T-helper 9 cell (primary cell): ENCODE measurements at places on chromosomes 4 and X.

DNA sequence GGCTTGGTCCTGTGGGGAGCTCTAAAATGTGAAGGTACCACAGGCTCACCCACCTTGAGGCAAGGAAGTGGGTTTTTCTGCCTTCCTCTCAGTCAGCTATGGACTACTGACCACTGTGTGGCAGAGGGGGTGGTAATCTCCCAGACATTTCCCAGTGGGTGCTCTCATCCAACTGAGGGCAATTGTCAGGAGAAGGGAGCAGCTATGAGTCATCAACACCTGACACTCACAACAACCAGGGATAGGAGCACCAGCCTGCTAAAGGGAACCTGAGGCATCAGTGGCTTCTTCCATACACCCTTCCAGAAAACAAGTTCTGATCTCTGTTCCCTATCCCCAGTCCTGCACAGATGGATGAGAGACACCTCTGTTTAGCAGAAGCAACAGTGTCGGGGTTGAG, 468.8 kb downstream of the BCOR start:
- no peak for DNase-seq

DNA sequence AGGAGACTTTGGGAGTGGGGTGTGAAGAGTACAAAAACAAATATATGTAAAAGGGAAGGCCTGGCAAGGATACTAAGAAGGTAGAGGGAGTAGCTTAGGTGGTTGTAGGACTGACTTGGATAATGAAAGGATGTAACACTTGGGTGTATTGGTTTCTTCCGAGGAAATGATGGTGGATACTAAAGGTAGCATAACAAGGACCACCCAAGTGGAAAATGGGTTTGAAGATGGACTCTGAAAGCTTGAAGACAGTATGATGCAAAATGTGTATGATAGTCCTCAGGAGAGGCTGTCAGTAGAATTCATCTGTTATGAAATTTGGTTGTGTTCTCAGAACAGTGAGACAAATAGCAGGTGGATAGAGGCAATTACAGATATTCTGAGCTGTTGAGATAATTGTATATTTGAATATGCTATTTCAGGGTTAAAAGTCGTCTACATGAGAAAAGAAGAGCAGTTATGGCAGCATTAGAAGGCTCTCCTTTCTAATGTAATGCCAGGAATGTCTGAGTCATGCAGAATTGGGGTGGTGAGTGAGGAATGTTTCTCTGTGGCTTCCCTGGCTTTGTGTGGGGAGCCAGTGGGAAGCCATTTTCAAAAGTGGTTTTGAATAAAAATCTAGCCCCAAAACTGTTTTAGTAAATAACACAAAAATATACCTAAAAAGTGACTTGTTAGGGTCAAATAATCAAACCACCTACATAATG, 75.6 kb downstream of the FHIP1A start:
- DNase-seq = no peak

DNA sequence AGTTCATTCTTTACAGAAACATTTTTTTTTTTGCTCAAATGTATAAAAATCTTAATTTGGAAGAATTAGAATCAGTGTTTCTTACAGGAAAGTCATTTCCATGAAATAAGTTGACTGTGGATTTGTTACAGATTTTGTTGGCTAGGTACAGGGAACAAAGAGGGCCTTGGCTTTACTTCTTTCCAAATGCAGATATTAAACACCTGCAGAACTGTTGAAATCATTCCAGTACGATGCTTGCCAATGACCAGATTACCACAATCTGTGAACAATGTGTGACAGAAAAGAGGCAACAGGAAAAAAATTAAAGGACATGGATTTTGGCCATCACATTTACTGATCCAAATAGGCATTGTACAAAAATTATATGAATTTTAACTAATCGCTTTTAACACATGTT, 70.8 kb downstream of the ANXA10 start:
- no peak for DNase-seq

DNA sequence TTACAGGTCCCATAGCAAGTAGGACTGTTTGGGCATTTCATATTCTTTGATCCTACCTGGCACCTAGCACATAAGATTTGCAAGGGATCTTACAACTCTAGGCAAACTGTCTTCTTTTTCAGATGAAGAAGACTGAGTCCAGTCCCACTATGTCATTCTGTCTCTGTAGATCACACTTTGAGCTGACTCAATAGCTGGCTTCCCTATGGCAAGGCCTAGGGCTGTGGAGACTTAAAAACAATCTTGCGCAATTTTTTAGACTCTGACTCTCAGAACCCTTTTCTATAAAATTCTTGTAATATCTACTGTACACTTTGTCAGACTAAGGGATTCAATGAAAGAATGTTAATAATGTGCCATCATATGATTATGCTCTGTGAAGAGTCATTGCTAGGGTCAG, 26.7 kb downstream of the OTC start:
- no peak for DNase-seq

- no peak for DNase-seq
Measured at GRCh38 chr4:112562254-112562879, 46.4 kb upstream of the NEUROG2 start.

GRCh38 chr4:118367361-118367760, 14.6 kb upstream of the PRSS12 start:
- DNase-seq = no peak
